ENCODE measurements at places on chromosomes 2 and 18.

GRCh38 chr2:181586569-181587081 lies 70.3 kb downstream of the CERKL start:
- peak; percentile 6 for DNase-seq

GRCh38 chr2:42214669-42215068 lies 45.5 kb downstream of the EML4 start:
- DNase-seq = no peak

DNA sequence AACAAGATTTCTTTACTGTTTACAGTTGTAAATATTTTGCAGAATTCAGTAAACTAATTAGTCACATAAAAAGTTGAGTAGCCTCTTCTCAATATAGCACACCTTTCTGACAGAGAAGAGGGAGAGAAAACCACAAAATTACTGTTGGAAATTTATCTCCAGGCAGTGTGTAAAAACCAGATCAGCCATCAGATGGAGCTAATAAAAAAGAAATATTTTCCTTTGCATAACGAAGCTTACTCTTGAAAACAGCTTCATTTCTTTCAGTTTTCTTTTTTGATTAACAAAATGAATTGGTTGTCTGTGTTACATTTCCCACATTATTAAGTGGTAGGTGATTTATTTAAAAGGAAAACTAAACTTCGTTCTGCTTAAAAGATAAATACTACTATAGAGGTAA lies 259.3 kb upstream of the KCNJ3 start:
- no peak for DNase-seq

DNA sequence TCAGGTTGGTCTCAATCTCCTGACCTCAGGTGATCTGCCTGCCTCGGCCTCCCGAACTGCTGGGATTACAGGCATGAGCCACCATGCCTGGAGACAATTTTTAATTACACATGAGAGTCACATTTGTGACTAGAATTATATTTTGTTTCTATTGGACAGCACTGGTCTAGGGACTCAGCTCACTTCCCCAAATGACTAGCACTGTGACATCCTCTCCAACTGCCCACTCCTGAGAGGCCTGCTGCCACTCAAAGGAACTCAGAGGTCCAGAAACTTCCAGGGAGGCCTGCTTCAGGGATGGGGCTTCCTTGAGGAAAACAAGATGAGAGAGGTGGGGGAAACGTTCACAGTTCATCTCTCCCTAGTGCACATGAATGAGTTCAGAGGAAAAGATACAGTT lies 29.5 kb downstream of the TMEM163 start:
- DNase-seq = no peak

- no peak for DNase-seq
Measured at GRCh38 chr2:119126650-119127049, 31.9 kb downstream of the C1QL2 start.

DNA sequence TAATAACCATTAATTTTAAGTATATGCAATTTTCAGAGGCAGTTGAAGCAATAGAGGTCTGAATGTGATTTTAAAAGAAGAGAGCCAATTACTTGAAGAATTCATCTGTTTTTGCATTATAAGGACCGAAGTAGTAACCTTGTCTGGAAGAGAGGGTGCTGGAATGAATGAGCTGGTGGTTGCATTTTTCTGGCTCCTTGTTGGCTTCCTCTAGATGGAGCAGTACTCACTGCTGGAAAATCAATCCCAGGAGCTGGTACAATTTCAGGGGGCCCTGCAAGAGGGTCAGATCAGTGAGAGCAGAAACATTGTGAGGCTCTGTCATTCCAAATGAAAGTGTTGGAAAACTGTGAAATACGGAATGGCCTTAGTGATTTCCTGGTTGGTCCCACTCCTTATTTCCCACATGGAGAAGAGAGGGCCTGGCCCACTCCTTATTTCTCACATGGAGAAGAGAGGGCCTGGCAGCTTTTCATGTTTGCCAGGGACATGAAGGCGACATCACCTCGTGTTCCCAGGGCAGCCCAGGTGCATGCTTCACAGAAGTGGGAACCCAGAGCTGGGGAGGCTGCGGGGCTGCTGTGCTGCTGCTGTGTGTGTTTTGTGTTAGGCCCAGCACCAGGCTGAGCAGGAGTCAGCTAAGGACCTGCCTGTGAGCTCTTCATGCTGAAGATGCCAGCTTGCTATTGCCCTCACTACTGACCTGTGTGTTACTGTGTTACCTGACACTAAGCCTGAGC lies 197.4 kb downstream of the SNTG2 start:
- DNase-seq = no peak

- DNase-seq = no peak
Measured at GRCh38 chr2:40611196-40611595, 159.3 kb upstream of the SLC8A1 start.

DNA sequence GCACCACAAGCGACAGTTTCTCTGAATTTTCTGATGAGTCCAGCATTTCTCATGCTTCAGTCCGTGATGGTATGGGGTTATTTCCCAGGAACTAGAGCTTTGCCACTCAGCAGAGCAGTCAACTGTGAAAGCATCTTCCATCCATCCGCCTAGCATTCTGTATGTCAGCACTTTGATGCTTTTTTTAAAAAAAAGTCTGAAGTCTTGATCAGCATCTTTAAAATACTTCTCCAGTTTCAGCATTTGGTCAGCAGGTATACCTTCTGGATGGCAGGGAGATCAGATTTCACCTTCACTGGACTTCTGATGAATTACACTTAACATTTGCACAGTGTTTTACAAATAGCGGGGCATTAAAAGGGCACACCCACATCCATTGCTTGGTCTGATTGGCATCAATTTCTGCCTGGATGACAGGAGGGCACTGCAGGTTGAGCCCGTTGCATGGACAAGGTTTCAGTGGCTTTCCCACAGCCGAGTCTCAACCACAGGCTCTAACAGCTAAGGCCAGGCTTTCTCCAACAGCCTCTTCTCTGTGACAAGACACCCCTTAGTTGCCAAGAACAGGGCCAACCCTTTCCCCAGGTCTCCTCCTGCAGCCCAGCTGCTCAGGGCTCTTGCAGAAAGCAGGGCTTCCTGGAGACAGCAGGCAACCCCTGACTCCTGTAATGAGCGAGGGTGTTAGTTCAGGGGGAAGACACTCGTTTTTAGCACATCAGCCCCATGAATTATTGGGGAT lies 54.0 kb downstream of the EMILIN2 start:
- DNase-seq = no peak

GRCh38 chr2:149767516-149767974 lies 180.0 kb upstream of the MMADHC start:
- DNase-seq = no peak

DNA sequence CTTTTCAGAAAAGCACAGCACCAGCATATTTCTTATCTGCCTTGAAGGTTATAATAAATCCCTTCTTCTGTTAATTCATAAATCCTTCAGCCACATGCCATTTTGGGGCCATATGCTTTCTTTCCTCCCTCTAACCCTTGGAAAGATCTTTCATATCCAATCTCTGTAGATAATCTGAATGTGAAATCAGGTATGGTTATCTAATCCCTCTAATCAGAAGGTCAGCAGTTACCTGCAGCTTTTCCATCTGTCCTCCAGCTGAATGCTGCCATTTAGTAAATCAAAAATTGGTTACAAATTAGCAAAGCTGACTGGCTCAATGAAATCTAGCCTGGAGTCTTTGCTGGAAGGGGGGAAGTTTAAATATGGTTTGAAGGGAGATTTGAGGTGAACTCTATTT lies 230.5 kb downstream of the PIK3C3 start:
- no peak for DNase-seq

DNA sequence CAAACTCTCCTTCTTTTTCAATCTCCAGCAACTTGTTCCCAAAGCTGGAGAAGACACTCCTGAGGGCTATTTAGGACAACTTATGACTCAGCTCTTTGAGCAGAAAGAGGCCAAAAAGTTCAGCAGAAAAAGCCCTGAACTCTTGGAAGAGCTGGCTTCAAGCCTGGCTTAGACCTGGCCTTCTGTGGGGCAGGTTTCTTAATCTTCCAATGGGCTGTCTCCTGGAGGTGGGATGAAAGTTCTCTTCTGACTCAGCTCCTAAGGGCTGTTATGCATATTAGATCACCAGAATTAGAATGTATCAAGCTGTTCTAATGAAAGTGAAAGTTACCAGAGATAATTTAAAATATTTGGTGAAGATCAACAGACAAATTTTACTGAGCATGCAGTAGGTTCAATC lies 129.4 kb downstream of the RAD51AP2 start:
- no peak for DNase-seq

DNA sequence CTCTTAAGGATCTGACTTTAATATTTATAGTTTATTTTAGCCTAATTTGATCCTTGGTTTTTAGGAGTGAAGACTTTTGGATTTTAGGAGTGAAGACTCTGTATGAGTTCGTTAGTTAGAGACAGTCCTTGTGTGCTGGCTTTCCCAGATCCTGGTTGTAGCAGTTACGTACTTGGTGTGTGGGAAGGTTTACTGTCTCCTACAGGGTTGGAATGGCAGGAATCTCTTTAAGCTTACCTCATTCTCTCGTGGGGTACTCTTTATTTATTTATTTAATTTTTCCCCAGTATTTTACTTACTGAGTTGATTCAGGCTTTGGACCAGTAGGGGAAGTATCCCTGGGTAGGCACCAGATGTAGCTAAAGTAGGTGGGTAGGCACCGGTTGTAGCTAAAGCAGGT lies 1.8 kb upstream of the CXCR2 start:
- no peak for DNase-seq

- no peak for DNase-seq
Measured at GRCh38 chr18:48136051-48136826, 205.8 kb upstream of the SMAD2 start.

DNA sequence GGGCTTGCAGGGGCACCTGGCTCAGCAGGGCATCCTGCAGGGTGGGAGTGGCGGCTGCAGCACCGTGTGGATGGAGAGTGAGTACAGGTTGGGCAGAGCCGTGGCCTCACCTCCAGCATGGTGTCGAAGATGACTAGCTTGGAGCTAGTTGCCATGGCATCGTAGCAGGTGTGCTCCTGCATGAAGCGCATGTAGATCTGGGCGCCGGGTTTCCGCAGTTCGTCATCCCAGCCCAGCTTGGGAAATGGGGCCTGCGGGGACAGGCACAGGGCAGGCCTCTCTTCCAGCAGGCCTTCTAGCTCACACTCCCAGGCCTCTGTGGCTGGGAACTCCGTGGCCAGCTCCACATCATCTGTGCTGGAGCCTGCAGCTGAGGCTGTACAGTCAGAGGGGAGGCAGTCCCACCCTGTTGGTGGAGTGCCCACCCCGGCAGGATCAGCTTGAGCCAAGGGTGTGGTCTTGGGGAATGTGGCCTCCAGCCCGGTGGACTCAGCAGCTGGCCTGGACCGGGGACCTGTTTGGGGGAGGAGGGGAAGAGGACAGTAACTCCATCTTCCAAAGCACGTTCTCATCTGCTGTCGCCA lies 1.6 kb downstream of the PRKAG3 start:
- no peak for DNase-seq

GRCh38 chr18:44323125-44323524 lies 357.6 kb upstream of the SETBP1 start:
- DNase-seq = no peak

DNA sequence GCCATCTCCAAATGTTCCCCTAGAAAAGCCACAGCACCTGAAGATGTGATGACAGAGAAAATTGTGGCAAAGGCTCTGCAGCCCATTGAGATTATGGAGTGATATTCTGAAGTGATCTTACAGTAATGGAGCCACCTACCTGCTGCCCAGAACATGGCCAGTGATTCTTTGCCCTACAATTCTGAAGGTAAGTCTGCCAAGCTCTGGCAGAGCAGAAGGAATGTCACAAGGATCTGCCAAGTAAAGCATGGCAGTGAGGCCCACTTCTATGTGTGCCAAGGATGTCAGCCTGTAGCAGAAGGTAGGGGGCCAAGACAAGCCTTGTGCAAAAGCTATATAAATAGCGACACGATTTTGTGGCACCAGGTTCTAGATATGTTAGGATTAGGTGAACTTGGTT lies 155.1 kb downstream of the RND3 start:
- DNase-seq = no peak

DNA sequence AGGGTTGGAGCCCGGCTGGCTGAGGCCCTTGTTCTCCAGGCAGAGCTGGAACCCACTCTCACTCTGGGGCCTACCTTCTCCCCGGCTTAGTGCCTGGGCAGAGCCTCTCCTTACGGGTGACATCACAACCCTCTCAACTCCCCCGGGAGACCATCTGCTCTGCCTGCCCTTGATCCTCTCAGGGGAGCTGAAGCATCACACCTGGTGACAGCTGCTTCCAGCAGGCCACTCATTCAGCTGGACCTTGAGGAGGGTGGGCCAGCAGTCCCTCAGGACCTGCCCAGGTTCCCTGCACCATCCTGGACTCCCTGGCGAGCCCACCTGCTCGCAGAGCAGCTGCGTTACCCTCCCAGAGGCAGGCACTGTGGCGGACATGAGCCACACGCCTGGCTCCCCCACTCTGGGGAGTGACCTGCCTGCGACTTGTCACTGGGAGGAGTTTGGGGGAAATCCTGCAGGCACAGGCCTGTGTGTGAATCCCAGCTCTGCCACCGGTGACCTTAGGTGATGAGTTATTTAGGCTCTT lies 13.1 kb downstream of the HS6ST1 start:
- DNase-seq = peak; percentile 64

GRCh38 chr2:238567996-238568395 lies 141.3 kb downstream of the ASB1 start:
- no peak for DNase-seq

- DNase-seq = no peak
Measured at GRCh38 chr2:152034257-152034801, 64.5 kb downstream of the CACNB4 start.

DNA sequence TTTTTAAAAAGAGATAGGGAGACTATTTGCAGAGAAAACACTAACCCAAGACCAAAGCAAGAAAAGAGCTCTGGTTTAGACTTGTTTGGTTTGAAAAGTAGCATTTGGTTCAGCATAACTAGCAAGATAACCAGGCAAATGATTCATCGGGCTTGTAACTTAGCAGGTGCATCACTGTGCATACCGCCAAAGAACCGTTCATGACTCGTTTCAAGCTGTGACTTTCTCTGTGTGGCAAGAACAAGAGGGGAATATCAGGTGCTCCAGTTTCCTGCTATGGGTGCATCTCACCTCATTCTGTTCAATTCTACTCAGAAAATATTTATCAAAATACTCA lies 244.9 kb downstream of the ETAA1 start:
- peak; percentile 18 for DNase-seq

- no peak for DNase-seq
Measured at GRCh38 chr2:14747447-14747846, 114.9 kb downstream of the LRATD1 start.

DNA sequence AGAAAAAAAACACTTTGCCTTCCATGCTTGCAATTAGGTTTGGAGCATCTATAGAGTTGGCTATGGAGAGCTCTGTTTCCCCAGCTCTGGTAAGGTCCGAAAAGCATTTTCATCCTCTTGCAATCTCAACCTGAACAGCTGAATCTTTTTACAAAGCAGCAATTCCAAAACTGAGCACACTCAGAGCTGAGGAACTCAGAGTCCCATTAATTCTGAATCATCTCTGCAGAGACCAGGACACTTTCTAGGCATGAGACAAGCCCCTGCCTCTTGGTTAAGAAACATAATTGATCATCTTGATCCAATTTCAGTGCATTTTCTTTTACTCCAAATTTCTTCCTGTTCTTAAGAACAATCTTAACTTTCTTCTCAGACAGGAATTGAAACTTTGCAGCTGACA lies 4.2 kb downstream of the CNGA3 start:
- no peak for DNase-seq

GRCh38 chr2:20334605-20335203 lies 15.9 kb downstream of the PUM2 start:
- no peak for DNase-seq

- DNase-seq = no peak
Measured at GRCh38 chr2:128868686-128869551, 550.3 kb upstream of the HS6ST1 start.
